MV-4-11 (cell line): ENCODE measurements at places on chromosomes 2 and 18.

- DNase-seq = peak; percentile 41
These were observed 761.6 kb downstream of the DSC3 start for GRCh38 chr18:30280861-30281470.

DNA sequence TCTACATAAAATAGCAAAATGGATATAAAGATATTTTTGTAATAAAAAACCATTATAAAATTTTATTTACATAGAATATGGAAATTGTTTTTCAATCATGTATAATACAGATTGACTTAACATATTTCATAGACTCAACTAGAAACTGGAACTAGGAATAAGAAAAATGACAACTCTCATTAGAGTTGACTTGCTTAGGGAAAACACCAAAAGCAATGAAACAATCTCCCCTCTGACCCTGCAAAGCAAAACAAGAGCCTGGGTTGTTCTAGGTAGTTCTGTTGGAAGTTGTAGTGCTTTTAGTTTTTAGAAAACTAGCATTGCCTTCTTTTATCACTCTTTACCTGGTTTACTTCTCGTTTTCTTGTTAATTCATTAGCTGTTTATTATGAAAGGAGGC lies 32.2 kb upstream of the MTIF2 start:
- DNase-seq = no peak

DNA sequence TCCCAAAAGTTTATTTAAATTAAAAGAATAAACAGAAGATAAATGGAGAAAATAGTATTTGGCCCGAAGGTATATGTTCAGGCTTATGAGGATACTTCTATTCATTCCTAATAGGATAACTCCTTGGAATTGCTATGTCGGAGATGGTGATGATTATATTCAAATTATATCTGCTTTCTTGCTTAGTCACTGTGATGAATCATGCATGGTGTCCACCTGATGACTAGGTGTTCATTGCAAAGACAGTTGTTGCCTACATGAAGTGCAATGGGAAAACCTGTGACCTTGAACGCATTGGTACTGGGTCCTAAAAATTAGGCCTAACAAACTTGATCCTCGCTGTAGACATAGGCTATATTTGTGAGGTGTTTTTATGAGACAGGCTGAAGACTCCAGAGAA lies 617.3 kb upstream of the ZEB2 start:
- DNase-seq = no peak

DNA sequence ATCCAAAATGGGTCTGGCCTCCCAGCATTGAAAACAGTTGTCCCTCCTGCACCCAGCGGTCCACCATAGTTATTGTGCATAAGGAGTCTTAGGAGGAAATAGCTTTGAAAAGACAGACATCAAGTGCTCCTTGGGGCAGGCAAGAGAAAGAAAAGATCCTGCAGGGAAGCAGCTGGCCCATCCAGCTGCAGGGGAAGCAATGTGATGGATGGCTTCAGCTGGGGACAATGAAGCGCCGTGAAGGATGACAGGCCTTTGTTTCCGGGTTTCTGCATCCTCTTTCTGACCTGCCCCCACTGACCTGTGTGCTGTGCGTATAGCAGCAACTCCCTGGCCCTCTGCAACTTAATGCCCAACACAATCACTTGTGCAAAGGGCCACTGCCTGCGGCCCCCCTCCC lies 142.9 kb upstream of the NCKAP5 start:
- DNase-seq = no peak

DNA sequence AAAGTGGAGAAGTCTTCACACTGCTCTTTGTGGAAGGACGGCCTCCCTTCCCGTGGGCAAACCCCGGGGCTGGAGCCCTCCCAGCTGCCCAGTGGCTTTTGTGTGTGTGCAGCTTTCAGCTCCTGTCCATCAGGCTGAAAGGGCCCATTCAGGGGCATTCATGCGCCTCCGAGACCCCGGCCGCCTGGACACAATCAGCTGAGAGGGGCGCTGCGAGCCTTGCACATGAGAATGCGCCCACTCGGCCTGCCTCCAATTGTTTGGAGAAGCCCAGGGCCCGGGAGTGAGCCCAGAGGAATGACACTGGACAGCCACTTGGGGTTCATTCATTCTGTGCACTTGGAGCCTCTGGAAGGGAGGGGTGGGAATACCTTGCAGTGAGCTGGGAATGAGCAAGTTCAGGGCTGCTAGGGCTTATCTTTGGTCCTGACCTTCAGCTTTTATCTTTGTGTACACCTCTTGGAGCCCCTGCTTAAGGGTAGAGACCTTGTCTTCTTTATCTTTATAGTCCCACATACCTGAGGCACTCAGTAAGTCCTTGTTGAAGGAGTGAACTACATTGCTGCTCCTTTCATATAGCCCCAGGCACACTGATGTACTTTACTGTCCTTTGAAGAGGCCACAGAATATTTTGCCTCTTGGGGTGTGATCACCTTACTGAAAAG lies 56.5 kb downstream of the TCF7L1 start:
- DNase-seq = no peak

GRCh38 chr2:165164201-165164600 lies 39.6 kb downstream of the SCN3A start:
- no peak for DNase-seq

- peak; percentile 10 for DNase-seq
These were observed 31.3 kb upstream of the CNTNAP5 start for GRCh38 chr2:123993728-123994323.

DNA sequence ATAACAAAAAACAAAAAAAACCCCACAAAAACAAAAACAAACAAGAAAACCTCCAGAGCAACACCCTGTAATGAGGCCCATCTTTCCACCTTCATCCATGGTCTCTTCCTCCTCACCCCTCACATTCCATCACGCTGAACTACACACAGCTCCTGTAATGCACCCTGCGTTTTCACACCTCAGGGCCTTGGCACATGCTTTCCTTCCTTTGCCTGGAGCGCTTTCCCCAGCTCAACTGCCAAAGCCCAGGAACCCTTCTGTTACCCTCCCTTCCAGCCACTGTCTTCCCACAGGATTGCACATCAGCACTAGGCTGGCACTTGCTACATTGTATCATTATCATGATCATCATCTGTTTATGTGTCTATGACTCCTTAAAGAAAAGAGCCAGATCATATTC lies 29.4 kb downstream of the TMEM247 start:
- DNase-seq = no peak

GRCh38 chr2:224645722-224646121 lies 60.6 kb upstream of the CUL3 start:
- DNase-seq = no peak

DNA sequence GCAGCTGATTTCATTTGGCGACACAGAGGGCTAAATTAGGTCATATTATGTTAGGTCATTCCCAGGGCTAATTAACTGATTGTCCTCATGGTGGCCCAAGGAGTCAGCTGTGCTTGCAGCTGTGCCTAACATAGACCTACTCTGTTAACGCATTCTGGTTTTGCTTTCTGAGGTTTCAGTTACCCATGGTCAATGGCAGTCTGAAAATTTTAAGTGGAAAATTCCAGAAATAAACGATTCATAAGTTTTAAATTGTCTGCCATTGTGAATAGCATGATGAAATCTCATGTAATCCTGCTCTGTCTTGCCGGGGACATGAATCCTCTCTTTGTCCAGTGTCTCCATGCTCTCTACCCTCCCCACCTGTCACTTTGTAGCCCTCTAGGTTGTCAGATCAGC lies 168.7 kb downstream of the KCNS3 start:
- peak; percentile 44 for DNase-seq

DNA sequence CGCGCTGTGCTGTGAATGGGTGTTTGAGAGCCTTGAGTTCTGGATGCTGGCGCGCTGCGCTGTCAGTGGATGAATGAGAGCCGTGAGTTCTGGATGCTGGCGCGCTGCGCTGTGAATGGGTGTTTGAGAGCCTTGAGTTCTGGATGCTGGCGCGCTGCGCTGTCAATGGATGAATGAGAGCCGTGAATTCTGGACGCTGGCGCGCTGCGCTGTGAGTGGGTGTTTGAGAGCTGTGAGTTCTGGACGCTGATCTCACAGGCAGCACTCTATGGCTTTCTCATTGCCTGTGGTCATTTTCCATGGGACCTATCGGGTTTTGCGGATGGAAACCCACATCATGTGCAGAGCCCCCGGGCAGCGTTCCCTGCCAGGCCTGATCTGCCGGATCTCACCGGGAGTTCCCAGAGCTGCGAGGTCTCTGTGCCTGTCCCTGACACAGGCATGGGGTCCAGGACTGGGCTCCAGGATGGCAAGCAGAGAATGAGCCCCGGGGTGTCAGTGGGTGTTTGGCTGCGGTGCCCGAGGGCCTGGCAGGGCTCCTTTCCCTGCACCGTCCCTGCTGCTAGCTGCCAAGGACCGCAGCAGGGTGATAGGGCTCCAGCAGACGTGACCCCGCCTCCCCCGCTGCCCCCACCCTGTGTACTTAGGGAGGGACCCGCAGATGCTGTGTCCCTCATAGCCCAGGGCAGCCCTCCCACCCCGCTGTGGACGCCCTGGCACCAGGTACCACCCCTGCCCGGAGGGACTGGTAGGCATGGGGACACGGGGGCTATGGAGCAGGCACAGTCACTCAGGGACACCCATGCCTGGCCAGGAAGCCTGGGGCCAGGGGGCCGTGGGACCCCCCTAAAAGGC lies 9.7 kb downstream of the PDCD1 start:
- no peak for DNase-seq

GRCh38 chr2:143357966-143358365 lies 228.7 kb downstream of the ARHGAP15 start:
- DNase-seq = no peak

GRCh38 chr2:215621381-215621780 lies 185.5 kb upstream of the FN1 start:
- DNase-seq = no peak

- DNase-seq = peak; percentile 55
These were observed 426.0 kb downstream of the TGIF1 start for GRCh38 chr18:3875961-3876360.

GRCh38 chr2:219278655-219279150 lies 463 bp upstream of the DNAJB2 start:
- no peak for DNase-seq

GRCh38 chr18:10420561-10421352 lies 33.7 kb upstream of the APCDD1 start:
- DNase-seq = no peak

DNA sequence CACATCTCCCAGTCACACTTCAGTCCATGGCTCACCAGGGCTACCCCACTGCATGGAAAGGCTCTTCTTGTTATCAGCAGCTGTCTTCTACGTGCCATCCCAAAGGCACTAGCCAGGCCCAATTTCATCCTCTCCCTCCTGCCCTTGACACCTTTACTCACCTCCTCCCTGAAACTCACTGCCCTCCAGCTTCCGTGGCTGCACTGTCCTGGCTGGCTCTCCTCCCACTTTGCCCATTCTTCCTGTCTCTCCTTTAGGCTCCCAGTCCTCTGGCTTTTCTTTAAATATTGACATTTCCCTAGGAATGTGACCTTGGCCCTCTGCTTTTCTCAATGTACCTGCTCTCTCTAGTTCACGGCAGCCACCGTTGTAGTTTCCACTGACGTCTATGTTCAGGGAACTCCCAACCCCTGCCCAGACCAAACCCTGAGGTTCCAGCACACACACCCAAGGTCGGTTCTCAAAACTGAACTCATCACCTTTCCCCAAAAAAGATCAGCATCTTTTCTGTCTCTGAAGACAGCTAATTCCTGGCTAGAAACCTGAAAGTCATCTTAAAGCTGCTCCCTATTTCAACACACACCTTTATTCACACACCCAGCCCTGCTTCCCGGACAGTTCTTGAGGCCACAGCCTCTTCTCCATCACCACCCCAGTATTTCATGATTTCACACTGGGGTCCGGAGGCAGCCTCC lies 36.7 kb downstream of the WDFY1 start:
- DNase-seq = no peak
